ENCODE measurements at places on chromosomes 6 and 20.

GRCh38 chr6:138231381-138231886, 13.1 kb upstream of the PBOV1 start:
- no peak overlapping the region for H3K4me3 ChIP-seq
- no peak overlapping the region for H3K27ac ChIP-seq
- H3K27me3 ChIP-seq = no peaks in the 10 kb centered on the region
- DNase-seq = no peak

DNA sequence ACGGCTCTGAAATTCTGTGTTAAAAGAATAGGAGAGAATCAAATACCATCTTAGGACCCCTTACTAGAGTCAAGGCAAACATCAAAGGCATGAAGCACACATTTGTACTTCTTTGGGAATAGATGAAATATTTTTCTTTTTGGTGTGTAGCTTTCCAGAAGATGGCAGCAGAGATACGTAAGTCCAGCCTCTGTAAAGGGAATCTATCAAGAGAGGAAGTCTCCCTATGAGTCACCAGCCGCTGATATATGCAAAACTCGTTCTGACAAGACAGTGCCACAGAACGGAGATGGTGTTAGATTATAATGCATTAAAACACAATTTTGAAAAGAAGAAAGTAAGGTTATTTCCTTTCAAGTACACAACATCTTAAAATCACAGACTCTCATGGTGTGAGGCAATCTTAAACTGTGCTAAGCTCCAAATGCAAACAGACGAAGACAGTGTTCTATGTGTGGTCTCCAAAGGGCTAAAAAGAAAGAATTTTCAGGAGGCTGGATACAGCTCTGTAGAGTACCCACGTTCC, 120.0 kb upstream of the AGPAT4 start:
- 0 out of 2 replicates have a peak, but pooled peaks cover 3% of the 10 kb centered on the region for H3K4me1 ChIP-seq
- DNase-seq = peak; percentile 68
- H3K27me3 ChIP-seq = no peaks in the 10 kb centered on the region
- H3K36me3 ChIP-seq = no peaks in the 10 kb centered on the region

DNA sequence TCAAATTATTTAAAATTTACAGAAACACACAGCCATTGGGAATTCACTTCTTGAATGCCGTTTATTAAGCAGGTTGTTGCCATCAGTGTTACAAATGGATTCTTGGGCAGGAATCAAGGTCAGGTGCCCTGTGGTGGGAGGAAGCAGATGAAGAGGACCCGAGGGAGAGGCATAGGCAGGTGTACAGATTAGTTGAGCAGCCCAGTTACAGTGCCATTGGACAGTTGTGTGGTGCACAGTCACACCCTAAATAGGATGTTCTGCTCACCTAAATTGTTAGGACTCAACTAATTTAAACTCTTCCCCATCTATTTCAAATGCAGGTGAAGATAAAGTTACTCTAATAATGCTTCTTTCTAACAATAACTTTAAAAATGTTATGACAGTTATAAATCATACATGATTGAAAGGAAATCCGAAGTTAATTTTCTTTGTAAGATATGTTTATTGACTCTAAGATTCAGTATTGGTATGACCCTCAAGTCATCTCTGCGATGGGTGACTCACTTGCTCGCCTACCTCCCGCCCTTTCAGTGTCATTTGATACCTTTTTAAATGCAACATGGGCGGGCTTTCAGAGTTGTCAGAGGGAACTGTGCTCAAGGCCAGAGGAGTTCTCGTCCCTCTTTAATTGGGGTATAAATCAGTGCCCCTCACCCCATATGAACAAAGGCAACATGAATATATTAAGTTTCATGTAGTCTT, 35.1 kb downstream of the DSE start:
- DNase-seq = no peak
- no peaks in the 10 kb centered on the region for H3K36me3 ChIP-seq
- H3K27me3 ChIP-seq = no peaks in the 10 kb centered on the region

GRCh38 chr6:135451617-135452190, 45.8 kb downstream of the AHI1 start:
- DNase-seq = peak; percentile 42
- H3K4me1 ChIP-seq = no peaks in the 10 kb centered on the region
- no peak overlapping the region for H3K27ac ChIP-seq
- H3K36me3 ChIP-seq = no peaks in the 10 kb centered on the region
- no peak overlapping the region for H3K4me3 ChIP-seq
- no peaks in the 10 kb centered on the region for H3K27me3 ChIP-seq

GRCh38 chr6:109496036-109496772, 13.2 kb upstream of the ZBTB24 start:
- H3K27ac ChIP-seq = no peak overlapping the region
- no peaks in the 10 kb centered on the region for H3K36me3 ChIP-seq
- no peak overlapping the region for H3K4me3 ChIP-seq
- H3K4me1 ChIP-seq = peaks cover 10% of the 10 kb centered on the region

GRCh38 chr20:32903666-32904175, 45.0 kb downstream of the EFCAB8 start:
- no peaks in the 10 kb centered on the region for H3K36me3 ChIP-seq
- no peak overlapping the region for H3K27ac ChIP-seq
- peaks cover 13% of the 10 kb centered on the region for H3K27me3 ChIP-seq

- peaks cover 5% of the 10 kb centered on the region for H3K36me3 ChIP-seq
- H3K27me3 ChIP-seq = no peaks in the 10 kb centered on the region
- H3K4me3 ChIP-seq = no peak overlapping the region
- H3K4me1 ChIP-seq = no peaks in the 10 kb centered on the region
- no peak for DNase-seq
These were observed 63.8 kb downstream of the IBTK start for GRCh38 chr6:82183642-82184282.

DNA sequence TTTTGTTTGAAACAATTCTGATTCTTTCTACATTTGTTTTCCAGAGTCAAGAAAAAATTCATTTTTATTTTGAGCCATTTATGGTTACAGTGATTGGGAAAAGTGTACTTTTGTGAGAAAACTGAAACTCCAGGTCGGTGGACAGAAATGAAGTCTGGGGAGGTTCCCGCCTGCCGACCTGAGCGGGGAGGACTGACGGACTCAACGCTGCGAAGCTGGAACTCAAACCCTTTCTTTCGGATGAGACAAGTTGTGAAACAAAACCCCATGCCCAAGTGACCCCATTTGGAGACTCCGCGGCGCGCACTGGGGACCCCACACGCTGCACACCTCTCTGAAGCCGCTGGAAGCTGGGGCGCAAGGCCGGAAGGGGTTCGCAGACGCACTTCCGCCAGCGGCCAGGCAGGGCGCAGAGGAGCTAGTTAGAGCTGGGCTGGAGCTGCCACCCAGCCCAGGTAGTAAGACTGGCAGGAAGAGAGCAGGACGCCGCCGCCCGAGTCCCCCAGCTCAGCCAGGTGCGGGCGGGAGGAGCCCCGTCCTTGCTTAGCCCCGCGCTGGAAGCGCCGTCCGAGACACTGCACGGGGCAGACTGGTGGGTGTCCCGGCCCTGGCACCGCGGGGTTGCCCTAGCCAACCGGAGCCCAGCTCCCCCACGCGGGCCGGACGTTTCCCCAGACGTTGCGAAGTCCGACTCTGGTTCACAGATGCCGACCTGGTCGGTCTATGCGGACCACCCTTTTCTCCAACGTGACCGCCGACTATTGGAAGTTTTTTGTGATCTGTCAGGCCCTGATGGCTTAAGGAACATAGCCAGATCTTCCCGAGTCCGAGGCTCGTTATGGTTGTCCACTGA, 19.8 kb upstream of the ZSCAN16 start:
- peak; percentile 90 for DNase-seq
- peak overlapping the region; percentile 62 for H3K27ac ChIP-seq
- H3K4me3 ChIP-seq = peak overlapping the region; percentile 74
- H3K27me3 ChIP-seq = no peaks in the 10 kb centered on the region
- peaks cover 5% of the 10 kb centered on the region for H3K4me1 ChIP-seq

GRCh38 chr6:15927531-15928225, 201.2 kb upstream of the MYLIP start:
- H3K4me1 ChIP-seq = no peaks in the 10 kb centered on the region
- no peaks in the 10 kb centered on the region for H3K36me3 ChIP-seq
- H3K27me3 ChIP-seq = no peaks in the 10 kb centered on the region
- no peak for DNase-seq
- no peak overlapping the region for H3K4me3 ChIP-seq
- H3K27ac ChIP-seq = no peak overlapping the region

- no peak overlapping the region for H3K4me3 ChIP-seq
- H3K4me1 ChIP-seq = peaks cover 41% of the 10 kb centered on the region
- DNase-seq = peak; percentile 63
- H3K36me3 ChIP-seq = no peaks in the 10 kb centered on the region
- H3K27me3 ChIP-seq = no peaks in the 10 kb centered on the region
These were observed 88.1 kb downstream of the HDGFL1 start for GRCh38 chr6:22657352-22657980.

DNA sequence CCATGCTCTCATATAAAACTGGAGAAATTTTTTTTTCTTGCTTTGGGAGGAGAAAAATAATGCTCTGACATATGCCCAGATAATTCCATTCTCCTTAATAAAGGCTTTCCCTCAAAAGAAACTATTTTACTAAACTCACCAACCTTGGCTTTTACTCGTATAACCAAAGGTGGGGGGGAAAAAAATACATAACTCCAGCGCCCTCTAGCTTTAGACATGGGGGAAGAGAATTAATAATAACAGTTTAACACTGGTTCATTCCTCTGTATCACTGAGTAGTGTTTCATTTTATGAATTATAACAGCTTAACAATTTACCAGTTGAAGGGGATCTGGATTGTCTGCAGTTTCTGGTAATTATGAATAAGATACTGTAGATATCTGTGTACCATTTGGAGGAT, 1226.1 kb downstream of the GRIK2 start:
- H3K27me3 ChIP-seq = no peaks in the 10 kb centered on the region
- DNase-seq = peak; percentile 14
- H3K4me1 ChIP-seq = no peaks in the 10 kb centered on the region
- H3K27ac ChIP-seq = no peak overlapping the region

DNA sequence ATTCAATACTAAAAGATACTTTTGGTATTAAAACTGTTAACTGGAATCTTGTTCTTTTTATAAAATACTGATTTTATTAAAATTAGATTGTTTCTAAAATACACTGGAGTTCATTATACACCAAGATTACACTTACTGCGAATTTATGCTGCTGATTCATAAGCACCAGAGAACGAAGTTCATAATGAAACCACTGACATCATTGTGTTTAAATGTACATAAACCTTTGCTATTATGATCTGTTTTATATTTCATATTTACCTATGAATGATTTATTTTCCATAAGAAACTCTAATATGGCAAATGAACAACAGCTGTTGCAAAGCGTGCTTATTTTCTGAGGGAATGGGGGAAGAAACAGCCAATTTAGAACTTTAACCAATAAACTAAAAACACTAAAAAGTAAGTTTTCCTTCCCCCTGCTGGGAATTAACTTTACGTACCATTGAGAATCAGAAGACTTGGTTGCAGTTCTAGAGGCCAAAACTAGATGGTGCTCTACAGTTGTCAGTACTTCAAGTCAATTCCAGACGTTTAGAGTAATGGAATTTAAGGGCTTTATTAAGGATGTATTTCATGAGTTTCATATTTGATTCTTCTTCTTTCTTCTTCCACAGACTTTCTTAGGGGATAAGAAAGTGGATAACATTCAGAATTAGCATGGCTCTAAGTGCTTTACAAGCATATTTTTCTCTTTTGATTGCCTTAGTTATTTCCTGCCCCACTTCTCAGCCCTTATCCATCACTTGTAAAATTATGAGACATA, 30.8 kb upstream of the COL19A1 start:
- no peaks in the 10 kb centered on the region for H3K4me1 ChIP-seq
- no peak overlapping the region for H3K27ac ChIP-seq
- H3K4me3 ChIP-seq = no peak overlapping the region
- DNase-seq = peak; percentile 53
- H3K36me3 ChIP-seq = no peaks in the 10 kb centered on the region
- no peaks in the 10 kb centered on the region for H3K27me3 ChIP-seq

GRCh38 chr6:84618836-84619235, 145.6 kb downstream of the TBX18 start:
- H3K4me3 ChIP-seq = no peak overlapping the region
- no peak for DNase-seq
- no peaks in the 10 kb centered on the region for H3K36me3 ChIP-seq

- peak overlapping the region; percentile 88 for H3K4me3 ChIP-seq
- no peaks in the 10 kb centered on the region for H3K36me3 ChIP-seq
- peak overlapping the region; percentile 99 for H3K27ac ChIP-seq
- peaks cover 25% of the 10 kb centered on the region for H3K4me1 ChIP-seq
These were observed 27.2 kb upstream of the POU5F1 start for GRCh38 chr6:31197559-31198305.

DNA sequence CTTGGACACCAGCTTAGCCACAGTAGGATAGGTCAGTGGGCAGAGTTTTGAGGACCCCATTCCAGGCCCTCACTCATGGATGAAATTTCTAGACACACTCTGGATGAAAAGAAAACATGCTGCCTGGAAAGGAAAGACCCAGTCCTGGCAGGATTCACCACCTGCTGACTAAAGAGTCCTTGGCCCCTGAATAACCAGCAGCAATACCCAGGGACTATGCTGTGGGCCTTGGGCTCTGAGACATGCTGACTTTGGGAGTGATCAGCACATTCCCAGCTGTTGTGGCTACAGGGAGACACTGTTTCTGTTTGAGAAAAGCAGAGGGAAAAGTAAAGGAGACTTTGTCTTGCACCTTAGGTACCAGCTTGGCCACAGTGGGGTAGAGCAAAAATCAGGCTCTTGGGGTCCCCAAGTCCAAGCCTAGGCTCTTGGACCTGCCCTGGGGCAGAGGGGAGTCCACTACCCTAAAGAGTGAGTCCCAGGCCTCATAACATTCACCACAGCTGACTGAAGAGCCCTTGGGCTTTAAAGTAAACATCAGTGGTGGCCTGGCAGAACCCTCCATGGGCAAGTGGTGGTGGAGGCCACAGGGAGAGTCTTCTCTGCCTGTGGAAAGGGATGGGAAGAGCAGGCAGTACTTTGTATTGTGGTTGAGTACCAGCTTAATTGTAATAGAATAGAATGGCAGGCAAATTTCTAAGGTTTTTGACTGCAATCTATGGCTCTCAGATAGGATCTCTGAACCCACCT, 516.8 kb downstream of the BCKDHB start:
- no peaks in the 10 kb centered on the region for H3K36me3 ChIP-seq
- no peaks in the 10 kb centered on the region for H3K27me3 ChIP-seq
- no peak for DNase-seq
- H3K4me3 ChIP-seq = no peak overlapping the region

GRCh38 chr6:105746130-105746505, 340.0 kb upstream of the PRDM1 start:
- no peak overlapping the region for H3K4me3 ChIP-seq
- H3K27ac ChIP-seq = no peak overlapping the region
- no peaks in the 10 kb centered on the region for H3K27me3 ChIP-seq
- DNase-seq = no peak
- H3K36me3 ChIP-seq = no peaks in the 10 kb centered on the region
